ENCODE measurements at places on chromosomes 16 and 17. TPM values are rescaled to one million over a fixed set of nuclear protein-coding genes. Genes with fewer than 3 reads are reported as not detected.
A peak's percentile ranks its signal among the peaks of the same experiment; 100 is the strongest.

GRCh38 chr17:79220713-79221291 is 146.2 kb downstream of the ENGASE start:
- H3K36me3 ChIP-seq: no peaks in the 10 kb centered on the region
- H3K27ac ChIP-seq: no peak overlapping the region
- H3K4me1 ChIP-seq: no peaks in the 10 kb centered on the region
- peaks cover 6% of the 10 kb centered on the region for H3K27me3 ChIP-seq
- H3K4me3 ChIP-seq: no peak overlapping the region
- no peak for DNase-seq

- no peak for DNase-seq
- H3K36me3 ChIP-seq: no peaks in the 10 kb centered on the region
- no peaks in the 10 kb centered on the region for H3K27me3 ChIP-seq
- peaks cover 15% of the 10 kb centered on the region for H3K4me1 ChIP-seq
- H3K27ac ChIP-seq: no peak overlapping the region
- H3K4me3 ChIP-seq: no peak overlapping the region
These were observed 50.9 kb upstream of the PABPN1L start for GRCh38 chr16:88917146-88917914.

GRCh38 chr16:52404546-52404945 is 142.4 kb downstream of the TOX3 start:
- H3K4me3 ChIP-seq: no peak overlapping the region
- H3K27me3 ChIP-seq: no peaks in the 10 kb centered on the region
- no peaks in the 10 kb centered on the region for H3K36me3 ChIP-seq
- DNase-seq: no peak
- H3K27ac ChIP-seq: no peak overlapping the region

GRCh38 chr17:72913142-72913682 is 179.3 kb downstream of the SLC39A11 start:
- H3K27ac ChIP-seq: no peak overlapping the region
- no peaks in the 10 kb centered on the region for H3K36me3 ChIP-seq
- H3K4me1 ChIP-seq: no peaks in the 10 kb centered on the region
- no peak for DNase-seq

DNA sequence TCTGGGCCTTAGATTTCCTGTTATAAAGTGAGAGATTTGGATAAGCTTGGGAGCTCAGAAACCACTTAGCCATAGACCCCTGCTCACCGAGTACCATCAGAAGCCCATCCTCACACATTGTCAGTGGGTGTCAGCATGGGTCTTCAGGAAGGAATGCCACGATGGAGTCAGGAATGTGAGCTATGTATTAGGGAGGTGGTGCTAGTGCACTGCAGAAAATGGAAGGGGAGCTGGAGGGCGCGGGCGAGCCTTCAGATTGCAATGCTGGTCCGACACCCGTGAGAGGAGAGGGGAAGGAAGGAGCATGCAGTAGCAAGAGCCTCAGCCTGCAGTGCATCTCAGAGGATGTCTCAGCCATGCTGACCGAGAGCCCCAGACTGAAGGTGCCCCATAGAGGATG is 294.5 kb downstream of the FOXL1 start:
- peaks cover 6% of the 10 kb centered on the region for H3K27me3 ChIP-seq
- DNase-seq: no peak
- H3K27ac ChIP-seq: no peak overlapping the region
- no peaks in the 10 kb centered on the region for H3K36me3 ChIP-seq
- no peaks in the 10 kb centered on the region for H3K4me1 ChIP-seq
- H3K4me3 ChIP-seq: no peak overlapping the region

- no peak overlapping the region for H3K4me3 ChIP-seq
- no peak overlapping the region for H3K27ac ChIP-seq
- H3K36me3 ChIP-seq: no peaks in the 10 kb centered on the region
- peaks cover 2% of the 10 kb centered on the region for H3K4me1 ChIP-seq
- H3K27me3 ChIP-seq: peaks cover 42% of the 10 kb centered on the region
- no peak for DNase-seq
These were observed 4.0 kb downstream of the PYY start for GRCh38 chr17:43949781-43950180.

DNA sequence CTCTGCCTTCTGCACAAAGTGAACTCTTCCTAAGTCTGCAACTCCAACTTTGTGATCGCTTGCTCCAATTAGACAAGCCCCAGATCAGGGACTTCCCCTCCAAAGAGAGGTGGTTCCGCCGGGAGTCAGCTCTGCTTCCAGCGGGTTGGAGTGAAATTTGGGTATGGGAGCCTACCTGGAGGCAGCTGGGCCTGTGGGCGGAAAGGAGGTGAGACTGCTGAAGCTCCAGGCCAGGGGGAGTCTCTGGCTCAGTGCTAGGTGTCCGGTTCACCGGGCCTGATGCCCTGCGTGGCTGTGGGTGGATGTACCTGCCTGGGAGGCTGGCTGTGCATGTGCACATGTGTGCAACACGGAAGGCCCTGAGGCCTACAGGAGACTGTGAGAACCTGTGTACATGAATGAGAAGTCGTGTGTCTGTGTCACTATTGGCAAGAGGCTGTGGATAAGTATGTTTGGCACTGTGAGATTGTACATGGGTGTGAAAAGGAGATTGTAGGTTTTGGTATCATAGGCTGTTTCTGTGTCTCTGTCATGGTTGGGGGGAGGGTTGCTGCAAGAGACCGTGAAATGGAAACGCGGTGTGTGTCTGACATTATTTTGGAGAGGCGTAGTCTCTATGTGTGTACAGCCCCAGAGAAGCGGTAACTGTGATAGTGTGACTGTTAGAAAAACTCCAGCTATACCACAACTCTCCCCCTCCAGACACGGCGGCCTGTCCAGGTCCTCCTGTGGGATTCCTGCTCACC is 4.2 kb downstream of the LHX1 start:
- peaks cover 92% of the 10 kb centered on the region for H3K27me3 ChIP-seq
- DNase-seq: no peak
- no peaks in the 10 kb centered on the region for H3K4me1 ChIP-seq
- H3K36me3 ChIP-seq: no peaks in the 10 kb centered on the region

DNA sequence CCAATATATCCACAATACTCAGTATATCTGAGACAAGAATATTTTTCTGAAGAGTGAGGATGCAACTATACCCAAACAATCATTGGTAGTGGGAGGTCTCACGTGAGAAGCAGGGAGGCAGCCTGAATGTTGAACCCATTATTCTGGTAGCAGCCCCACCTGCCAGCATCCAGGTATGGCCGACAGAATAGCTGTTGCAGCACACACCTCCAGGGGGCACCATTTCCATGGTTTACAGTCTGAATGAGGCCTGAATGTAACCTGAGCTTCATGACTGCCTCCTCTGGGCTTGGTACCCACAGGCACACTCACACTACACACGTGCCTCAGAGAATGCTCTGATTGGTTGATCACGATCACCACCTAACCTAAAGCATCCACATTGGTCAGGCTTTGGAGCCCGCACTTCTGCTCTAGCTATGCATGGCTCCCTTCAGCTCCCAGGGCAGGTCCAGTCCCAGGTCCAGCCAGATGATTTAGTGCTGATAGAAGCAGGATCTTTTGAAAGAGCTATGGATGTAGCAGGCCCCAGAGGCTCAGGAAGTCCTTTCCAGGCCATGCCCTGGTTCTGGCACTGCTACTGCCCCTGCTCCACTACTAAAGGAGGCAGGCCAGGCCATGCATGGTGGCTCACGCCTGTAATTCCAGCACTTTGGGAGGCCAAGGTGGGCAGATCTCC is 11.0 kb upstream of the CBFB start:
- no peak overlapping the region for H3K27ac ChIP-seq
- DNase-seq: peak; percentile 95
- H3K27me3 ChIP-seq: peaks cover 5% of the 10 kb centered on the region
- no peak overlapping the region for H3K4me3 ChIP-seq
- no peaks in the 10 kb centered on the region for H3K36me3 ChIP-seq
- H3K4me1 ChIP-seq: peaks cover 2% of the 10 kb centered on the region

- H3K27me3 ChIP-seq: peaks cover 11% of the 10 kb centered on the region
- no peaks in the 10 kb centered on the region for H3K36me3 ChIP-seq
- no peak overlapping the region for H3K27ac ChIP-seq
- DNase-seq: no peak
- no peak overlapping the region for H3K4me3 ChIP-seq
These were observed 7.2 kb upstream of the CRYM start for GRCh38 chr16:21285314-21285713.

DNA sequence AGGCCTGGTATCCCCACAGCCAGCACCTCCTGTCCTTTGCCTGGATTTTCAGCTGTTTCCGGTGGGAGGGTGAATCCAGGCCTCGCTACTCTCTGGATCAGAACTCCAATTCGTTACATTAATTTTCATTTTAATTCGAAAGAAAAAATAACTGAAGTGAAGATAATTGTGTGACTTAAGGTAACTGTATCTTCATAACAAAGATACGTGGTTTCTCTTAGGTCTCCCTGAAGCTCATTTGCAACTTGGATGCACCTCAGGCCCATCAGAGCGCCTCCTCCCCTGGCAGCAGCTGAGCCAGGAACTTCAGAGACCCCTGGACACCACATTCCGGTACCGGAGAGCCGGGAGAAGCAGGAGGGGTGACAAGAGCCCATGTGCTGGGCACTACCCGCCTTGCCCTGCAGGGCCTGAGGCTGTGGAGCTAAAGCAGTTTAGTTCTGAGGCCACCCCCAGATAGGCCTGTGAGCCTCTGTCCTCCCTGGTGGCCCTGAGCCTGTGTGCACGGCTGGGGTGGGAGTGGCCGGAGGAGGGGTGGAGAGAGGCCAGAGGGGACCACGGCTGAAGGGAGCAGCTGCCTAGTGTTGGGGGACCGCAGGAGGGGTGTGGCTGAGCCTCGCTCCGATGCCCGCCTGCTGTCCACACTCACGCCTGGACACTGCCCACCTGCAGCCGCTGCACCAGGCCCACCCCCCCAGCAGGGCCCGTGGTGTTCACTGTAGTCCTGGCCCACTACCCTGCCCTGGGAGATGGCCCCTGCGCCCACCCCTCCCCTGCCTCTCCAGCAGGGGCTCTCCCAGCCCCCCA is 11.4 kb upstream of the DUS1L start:
- H3K27ac ChIP-seq: no peak overlapping the region
- H3K36me3 ChIP-seq: peaks cover 23% of the 10 kb centered on the region
- no peak overlapping the region for H3K4me3 ChIP-seq
- DNase-seq: no peak
- no peaks in the 10 kb centered on the region for H3K27me3 ChIP-seq

GRCh38 chr17:41718287-41718645 is 6.1 kb downstream of the GAST start:
- no peak overlapping the region for H3K4me3 ChIP-seq
- H3K36me3 ChIP-seq: no peaks in the 10 kb centered on the region
- no peak for DNase-seq
- H3K27ac ChIP-seq: no peak overlapping the region
- peaks cover 6% of the 10 kb centered on the region for H3K27me3 ChIP-seq

DNA sequence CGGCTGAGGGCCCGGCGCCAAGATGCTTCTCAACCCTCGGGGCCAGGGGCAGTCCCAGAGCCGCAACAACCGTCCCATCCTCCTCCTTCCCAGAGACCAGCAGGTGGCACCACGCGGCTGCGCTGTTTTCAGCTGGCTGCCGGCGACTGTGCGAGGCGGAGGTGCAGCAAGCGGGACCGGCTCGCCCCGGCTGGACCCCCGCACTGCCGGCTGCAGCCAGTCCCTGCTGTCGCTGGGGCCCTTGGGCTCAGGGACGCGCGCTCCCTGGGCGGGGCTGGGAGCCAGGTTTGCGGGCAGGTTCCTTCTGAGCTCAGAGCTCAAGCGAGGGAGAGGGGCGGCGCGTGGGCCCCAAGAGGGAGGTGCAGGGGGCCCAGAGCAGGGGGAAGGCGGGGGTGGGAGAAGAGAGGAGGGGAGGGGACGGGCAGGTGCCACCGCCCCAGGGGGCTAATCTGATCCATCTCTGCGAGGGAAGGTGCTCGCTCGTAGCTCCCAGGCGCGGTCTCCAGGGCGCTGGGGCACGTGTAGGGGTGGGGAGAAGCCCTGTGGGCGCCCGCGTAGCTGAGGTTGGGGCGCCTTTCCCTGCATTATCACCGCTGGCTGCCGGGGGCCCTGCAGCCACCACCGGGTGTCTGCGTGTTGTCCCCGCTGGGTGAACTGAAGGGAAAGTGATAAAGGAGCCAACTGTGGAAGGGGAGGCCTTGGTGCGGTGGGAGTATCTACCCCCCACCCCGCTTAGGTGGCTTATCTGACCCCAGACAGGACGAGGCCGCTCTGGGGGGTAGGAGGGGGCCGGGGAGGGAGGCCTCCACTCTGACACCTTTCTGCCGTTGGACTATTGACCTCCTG is 24.2 kb downstream of the STAT5A start:
- H3K36me3 ChIP-seq: peaks cover 10% of the 10 kb centered on the region
- H3K27me3 ChIP-seq: no peaks in the 10 kb centered on the region
- DNase-seq: peak; percentile 70
- H3K4me3 ChIP-seq: no peak overlapping the region
- H3K27ac ChIP-seq: peak overlapping the region; percentile 48
- peaks cover 11% of the 10 kb centered on the region for H3K4me1 ChIP-seq

- peaks cover 7% of the 10 kb centered on the region for H3K36me3 ChIP-seq
- no peak overlapping the region for H3K4me3 ChIP-seq
- H3K27me3 ChIP-seq: no peaks in the 10 kb centered on the region
- no peak overlapping the region for H3K27ac ChIP-seq
- no peak for DNase-seq
These were observed 9.1 kb downstream of the SHCBP1 start for GRCh38 chr16:46612121-46612520.

GRCh38 chr16:46896314-46896968 is 12.3 kb downstream of the GPT2 start:
- H3K4me1 ChIP-seq: peaks cover 6% of the 10 kb centered on the region
- H3K27ac ChIP-seq: no peak overlapping the region
- H3K4me3 ChIP-seq: no peak overlapping the region
- peak; percentile 49 for DNase-seq

Gene GAST
- not detected for total RNA-seq

Gene NACA2
- not detected for total RNA-seq

Gene SP6
- not detected for total RNA-seq

Gene NCOR1
- total RNA-seq: 106 TPM

Gene EPX
- not detected for total RNA-seq

Gene SEPTIN1
- total RNA-seq: 0.26 TPM

Gene MLST8
- total RNA-seq: 22.3 TPM

Gene SHBG
- 0.33 TPM for total RNA-seq

Gene ZP2
- not detected for total RNA-seq

Gene SNTB2
- total RNA-seq: 39.5 TPM

Gene C1QTNF8
- not detected for total RNA-seq

Gene HOXB1
- total RNA-seq: not detected

Gene ATXN2L
- 33.6 TPM for total RNA-seq
